Psoas muscle (tissue), 8 donors: ENCODE measurements at places on chromosomes 1 and 21.

GRCh38 chr1:84855168-84855567 lies 37.8 kb downstream of the LPAR3 start:
- DNase-seq, result no peak
- no peaks in the 10 kb centered on the region for H3K36me3 ChIP-seq
- no peak overlapping the region for H3K4me3 ChIP-seq

DNA sequence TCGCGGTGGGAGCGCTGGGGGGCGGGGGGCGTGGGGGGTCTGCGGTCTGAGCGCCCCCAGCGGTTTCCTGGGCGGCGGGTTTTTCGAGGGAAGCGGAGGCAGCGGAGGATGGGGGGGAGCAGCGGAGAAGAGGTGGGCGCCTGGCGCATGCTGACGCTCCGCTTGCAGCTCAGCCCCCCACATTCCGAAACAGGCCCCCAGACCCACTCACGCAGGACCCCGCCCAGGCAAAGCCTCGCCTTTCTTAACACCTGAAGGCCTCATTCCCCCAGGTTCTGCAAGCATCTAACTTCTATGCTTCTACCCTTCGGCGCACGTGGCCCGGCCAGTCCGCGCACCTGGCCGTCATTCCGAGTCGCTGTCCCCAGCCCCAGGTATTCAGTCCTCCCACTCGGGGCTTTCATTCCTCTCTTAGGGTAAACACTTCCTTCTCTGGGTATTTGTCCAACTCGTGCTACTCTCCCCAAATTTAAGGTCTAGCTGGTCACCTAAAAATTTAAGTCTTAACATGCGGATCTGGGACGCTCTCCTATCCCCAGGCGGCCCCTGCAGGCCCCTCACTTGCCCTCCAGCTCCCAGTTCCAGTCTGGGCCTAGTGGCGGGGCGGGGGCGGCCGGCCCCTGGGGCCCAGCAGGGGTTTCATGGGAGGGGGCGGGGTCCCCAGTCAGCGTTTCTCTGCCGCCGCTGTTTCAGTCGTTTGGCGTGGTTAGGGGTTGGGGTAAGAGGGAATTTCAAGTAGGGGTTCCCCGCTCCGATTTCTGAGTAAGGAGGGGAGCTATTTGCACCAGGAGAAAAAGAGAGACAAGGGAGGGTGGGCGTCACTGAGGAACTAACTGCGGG lies 2.8 kb upstream of the ZBTB7B start:
- peak overlapping the region; percentile 78 for H3K4me3 ChIP-seq
- no peaks in the 10 kb centered on the region for H3K36me3 ChIP-seq
- DNase-seq, result peak; percentile 60

DNA sequence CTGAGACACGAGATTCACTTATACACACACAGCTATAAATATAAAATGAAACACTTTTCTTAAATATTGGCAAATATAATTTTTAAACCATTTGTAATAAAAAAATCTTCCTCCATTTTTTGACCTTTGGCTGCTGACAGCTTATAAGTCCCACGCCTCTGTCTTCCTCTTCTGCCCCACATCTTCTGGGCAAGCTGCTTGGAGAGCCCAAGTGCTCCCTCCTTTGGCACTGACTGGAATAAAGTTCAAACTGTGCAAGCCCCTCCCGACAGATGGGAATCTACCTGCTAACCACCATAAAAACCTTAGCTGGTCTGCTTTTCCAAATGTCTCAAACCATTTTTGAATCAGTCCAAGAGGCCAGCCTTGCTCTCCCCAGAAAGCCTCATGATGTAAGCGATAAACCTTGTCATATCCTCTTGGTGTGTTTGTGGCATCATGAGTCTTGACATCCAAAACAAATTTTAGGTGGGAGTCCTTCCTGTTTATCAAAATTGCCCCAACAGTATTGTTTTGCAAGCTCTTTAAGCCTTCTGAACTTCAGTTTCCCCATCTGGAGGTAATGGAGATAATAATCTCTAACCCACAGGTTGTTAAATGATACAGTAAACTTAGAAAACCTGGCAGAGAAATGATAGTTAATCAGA lies 99.8 kb downstream of the SNX7 start:
- DNase-seq, result no peak
- H3K27me3 ChIP-seq, result no peaks in the 10 kb centered on the region
- H3K4me3 ChIP-seq, result no peak overlapping the region
- H3K36me3 ChIP-seq, result no peaks in the 10 kb centered on the region

GRCh38 chr1:36942148-36942547 lies 92.2 kb downstream of the GRIK3 start:
- no peaks in the 10 kb centered on the region for H3K4me1 ChIP-seq
- peaks cover 40% of the 10 kb centered on the region for H3K27me3 ChIP-seq
- no peak overlapping the region for H3K4me3 ChIP-seq
- no peak for DNase-seq

- H3K4me3 ChIP-seq, result no peak overlapping the region
- no peak overlapping the region for H3K27ac ChIP-seq
- no peaks in the 10 kb centered on the region for H3K36me3 ChIP-seq
- H3K27me3 ChIP-seq, result peaks cover 8% of the 10 kb centered on the region
Measured at GRCh38 chr1:226569879-226570547, 21.4 kb downstream of the STUM start.

DNA sequence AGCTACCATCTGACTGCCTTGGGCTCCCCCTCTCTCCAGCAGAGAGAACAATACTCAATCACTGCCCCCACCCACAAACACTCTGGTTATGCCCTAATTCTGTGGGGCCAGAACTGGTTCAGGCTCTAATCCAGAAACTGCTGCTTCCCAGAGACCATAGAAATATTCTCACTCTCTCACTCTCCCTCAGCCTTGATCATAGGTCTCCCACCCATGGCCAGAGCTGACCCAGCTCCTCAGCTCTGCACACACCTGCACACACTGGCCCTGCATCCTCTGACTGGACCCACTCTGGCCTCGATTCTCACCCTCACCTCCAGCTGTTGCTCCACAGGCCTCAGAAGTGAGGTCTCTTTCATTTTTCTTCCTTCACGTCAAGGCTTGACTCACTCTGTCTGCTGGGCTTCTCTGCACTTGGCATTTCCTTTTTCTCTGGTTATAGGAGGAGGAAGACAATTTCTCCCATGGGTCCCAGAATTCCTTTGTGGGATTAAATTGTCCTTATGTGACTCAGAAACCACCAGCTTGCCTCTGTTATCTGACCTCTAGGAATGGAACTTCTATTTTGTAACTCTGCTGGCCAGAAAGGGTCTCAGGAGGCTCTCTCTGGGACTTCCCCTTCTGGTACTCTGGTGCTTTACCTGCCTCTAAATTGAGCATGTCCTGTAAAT lies 15.6 kb upstream of the ZMYM6 start:
- no peaks in the 10 kb centered on the region for H3K4me1 ChIP-seq
- no peaks in the 10 kb centered on the region for H3K36me3 ChIP-seq
- H3K4me3 ChIP-seq, result no peak overlapping the region

DNA sequence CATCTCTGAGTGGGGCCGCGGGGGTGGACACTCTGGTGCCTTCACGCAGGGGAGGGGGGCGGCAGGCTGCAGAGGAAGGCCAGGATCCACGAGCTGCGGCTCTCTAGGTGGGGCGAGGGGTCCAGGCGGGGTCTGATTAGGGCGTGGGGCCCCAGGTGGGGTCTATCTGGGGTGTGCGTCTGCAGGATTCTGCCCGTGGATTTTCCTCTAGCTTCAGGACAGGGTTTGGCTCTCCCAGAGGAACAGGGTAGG lies 6.3 kb downstream of the JMJD4 start:
- H3K36me3 ChIP-seq, result peaks cover 28% of the 10 kb centered on the region
- H3K27me3 ChIP-seq, result no peaks in the 10 kb centered on the region
- peak overlapping the region; percentile 67 for H3K27ac ChIP-seq
- DNase-seq, result no peak

- H3K4me1 ChIP-seq, result no peaks in the 10 kb centered on the region
- no peaks in the 10 kb centered on the region for H3K36me3 ChIP-seq
- H3K27me3 ChIP-seq, result no peaks in the 10 kb centered on the region
Measured at GRCh38 chr1:203519053-203519840, 25.3 kb downstream of the OPTC start.

GRCh38 chr1:152442301-152442700 lies 28.2 kb upstream of the CRNN start:
- no peaks in the 10 kb centered on the region for H3K36me3 ChIP-seq
- no peaks in the 10 kb centered on the region for H3K27me3 ChIP-seq

DNA sequence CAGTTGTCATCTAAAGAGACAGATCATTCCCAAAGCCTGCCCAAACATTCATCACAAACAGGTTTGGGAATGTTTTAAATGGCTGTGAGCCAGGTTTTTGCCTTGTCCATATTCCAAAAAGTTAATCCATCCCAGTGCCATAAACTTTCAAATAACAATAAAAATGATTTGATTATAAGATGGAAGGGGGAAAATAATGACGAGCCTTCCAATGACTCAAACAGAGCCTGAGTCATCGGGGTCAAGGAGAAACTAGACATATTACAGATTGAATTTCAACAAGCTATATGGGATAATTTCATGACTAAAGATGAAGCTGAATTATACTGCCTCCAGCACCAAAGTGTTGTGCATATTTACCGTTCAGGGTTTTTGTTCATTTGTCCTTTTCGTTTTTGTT lies 195.8 kb upstream of the PKN2 start:
- H3K36me3 ChIP-seq, result no peaks in the 10 kb centered on the region
- H3K4me1 ChIP-seq, result no peaks in the 10 kb centered on the region
- no peak for DNase-seq
- no peaks in the 10 kb centered on the region for H3K27me3 ChIP-seq
- H3K27ac ChIP-seq, result no peak overlapping the region

DNA sequence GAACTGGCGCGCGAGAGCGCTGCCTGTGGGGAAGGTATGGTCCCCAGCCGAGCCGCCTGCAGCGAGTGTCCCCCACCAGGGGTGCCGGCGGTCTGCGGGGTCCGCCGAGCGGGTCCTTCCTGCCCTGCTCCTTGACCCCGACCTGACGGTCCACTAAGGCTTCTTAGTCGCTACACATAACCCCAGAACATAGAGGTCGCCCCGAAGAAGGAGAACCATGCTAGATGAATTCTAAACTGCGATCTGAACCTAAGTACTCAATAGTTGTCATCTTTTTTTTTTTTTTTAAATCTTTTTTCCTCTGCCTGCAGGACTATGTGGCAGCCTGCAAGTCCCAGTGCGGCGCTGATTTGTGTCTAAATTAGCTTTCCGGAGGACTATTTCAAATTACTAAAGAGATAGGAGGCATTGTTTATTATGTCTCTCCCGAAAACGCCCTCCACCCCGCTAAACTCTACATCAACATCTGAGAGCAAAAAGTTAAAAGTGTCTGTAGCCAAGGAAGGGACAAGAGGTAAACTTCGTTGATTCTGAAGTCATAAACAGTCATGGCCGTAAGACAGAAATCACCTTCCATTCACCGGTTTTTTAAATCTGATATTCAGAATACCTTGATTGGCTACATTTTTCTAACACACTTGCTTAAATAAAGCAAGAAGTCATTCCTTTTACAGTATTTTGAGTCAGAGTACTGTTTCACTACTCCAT lies 476 bp downstream of the AXDND1 start:
- no peaks in the 10 kb centered on the region for H3K36me3 ChIP-seq
- no peaks in the 10 kb centered on the region for H3K4me1 ChIP-seq
- no peak for DNase-seq
- H3K4me3 ChIP-seq, result peak overlapping the region; percentile 73

- no peaks in the 10 kb centered on the region for H3K27me3 ChIP-seq
- peak overlapping the region; percentile 34 for H3K4me3 ChIP-seq
- no peaks in the 10 kb centered on the region for H3K36me3 ChIP-seq
- H3K4me1 ChIP-seq, result no peaks in the 10 kb centered on the region
Measured at GRCh38 chr1:156387870-156388173, 18.8 kb downstream of the RHBG start.

GRCh38 chr1:21238141-21238800 lies 52.0 kb downstream of the ECE1 start:
- peaks cover 61% of the 10 kb centered on the region for H3K36me3 ChIP-seq
- H3K4me1 ChIP-seq, result no peaks in the 10 kb centered on the region
- no peak overlapping the region for H3K4me3 ChIP-seq
- no peak for DNase-seq
- H3K27ac ChIP-seq, result no peak overlapping the region

GRCh38 chr1:62595647-62596046 lies 1.7 kb upstream of the ANGPTL3 start:
- H3K27me3 ChIP-seq, result no peaks in the 10 kb centered on the region
- no peak for DNase-seq
- H3K27ac ChIP-seq, result no peak overlapping the region

- H3K4me1 ChIP-seq, result no peaks in the 10 kb centered on the region
- H3K36me3 ChIP-seq, result no peaks in the 10 kb centered on the region
- H3K27me3 ChIP-seq, result no peaks in the 10 kb centered on the region
- H3K4me3 ChIP-seq, result no peak overlapping the region
Measured at GRCh38 chr1:215054266-215054665, 28.3 kb upstream of the KCNK2 start.

DNA sequence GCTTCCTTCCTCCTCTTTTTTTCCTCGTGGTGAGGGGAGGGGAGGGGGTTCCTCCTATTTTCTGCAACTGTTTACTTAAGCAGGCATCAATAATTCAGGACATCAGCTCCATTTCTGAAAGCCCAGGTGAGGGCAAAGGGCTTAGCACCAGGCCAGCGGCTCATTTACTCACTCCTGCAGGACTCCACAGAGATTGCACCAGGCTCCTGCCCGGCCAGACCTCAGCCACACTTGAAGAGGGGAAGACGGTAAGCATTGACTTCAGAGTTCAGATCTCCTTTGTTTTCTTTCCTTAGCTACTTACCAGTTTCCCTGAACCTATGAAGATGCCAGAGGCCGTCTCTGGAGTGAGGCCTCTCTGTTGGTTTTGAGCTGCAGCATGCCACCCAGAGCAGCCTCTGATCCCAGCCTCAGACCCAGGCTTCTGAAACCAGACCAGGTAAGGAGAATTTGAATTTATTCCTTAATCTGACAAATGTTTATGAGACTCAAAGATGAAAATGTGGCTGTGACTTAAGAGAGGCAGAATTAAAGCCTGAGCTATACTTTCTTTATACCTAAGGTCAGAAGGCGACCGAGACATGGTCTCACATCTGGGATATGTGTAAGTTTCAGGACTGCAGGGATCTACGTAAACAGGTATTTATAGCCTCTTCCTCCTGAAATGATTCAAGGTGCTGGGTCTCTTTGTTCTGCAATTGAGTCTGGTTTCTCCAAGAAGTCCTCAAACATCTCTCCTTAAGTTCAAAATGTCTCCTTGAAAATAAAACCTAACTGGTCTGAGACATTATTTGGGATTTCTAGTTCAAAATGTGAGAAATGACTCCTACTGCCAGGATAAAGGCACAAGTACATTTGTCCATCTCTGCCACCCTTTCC lies 272.5 kb upstream of the RUNX1 start:
- no peaks in the 10 kb centered on the region for H3K36me3 ChIP-seq
- no peak overlapping the region for H3K27ac ChIP-seq
- H3K4me1 ChIP-seq, result peaks cover 5% of the 10 kb centered on the region
- H3K27me3 ChIP-seq, result no peaks in the 10 kb centered on the region

DNA sequence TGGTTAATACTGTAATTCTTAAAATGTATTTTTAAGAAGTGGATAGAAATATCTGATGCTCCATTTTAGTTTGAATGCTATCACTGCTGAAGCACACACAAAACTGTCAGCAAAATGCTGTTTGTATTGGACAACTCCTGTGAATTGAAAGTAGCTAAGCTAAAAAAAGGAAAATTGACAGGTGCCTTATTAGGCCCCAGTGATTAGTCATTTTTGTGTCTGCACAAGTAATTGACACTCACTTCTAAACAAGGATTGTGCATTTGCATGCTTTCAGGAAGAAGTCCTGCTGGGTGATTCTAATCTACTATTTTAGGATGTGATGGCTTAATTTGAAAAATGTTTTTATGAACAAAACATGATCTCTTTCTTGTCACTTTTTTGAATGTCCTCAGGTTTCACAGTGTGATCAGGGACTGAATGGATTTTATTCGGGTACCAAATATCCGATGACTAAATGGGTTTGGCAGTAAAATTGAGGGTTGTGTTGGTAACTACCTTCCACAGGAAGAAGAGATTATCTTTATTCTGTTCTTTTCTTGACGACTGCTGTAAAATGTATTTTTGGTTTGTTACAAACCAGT lies 13.0 kb upstream of the MAP3K7CL start:
- peak overlapping the region; percentile 21 for H3K27ac ChIP-seq
- peaks cover 20% of the 10 kb centered on the region for H3K4me1 ChIP-seq
- no peaks in the 10 kb centered on the region for H3K36me3 ChIP-seq
- H3K27me3 ChIP-seq, result no peaks in the 10 kb centered on the region
- DNase-seq, result no peak
